Activated CD4-positive, alpha-beta T cell treated with anti-CD3 and anti-CD28 coated beads for 1 hour (primary cell): ENCODE measurements at places on chromosomes 5 and 9.

DNA sequence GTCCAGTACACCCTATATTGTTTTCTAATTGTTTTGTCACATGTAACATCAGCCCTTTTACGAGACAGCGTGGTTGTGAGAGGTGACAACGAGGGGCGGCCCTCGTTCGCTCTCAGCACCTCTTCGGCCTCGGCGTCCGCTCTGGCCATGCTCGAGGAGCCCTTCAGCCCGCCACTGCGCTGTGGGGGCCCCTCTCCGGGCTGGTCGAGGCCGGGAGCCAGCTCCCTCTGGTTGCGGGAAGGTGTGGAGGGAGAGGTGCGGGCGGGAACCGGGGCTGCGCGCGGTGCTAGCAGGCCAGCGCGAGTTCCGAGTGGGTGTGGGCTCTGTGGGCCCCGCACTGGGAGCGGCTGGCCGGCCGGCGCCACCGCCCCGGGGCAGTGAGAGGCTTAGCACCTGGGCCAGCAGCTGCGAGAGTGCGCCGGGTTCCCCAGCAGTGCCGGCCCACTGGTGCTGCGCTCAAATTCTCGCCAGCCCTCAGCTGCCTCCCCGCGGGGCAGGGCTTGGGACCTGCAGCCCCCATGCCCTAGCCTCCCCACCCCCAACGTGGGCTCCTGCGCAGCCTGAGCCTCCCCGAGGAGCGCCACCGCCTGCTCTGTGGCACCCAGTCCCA is 145.0 kb downstream of the PSAT1 start:
- no peak for DNase-seq

GRCh38 chr5:119398727-119399466 is 43.1 kb downstream of the TNFAIP8 start:
- no peak for DNase-seq

DNA sequence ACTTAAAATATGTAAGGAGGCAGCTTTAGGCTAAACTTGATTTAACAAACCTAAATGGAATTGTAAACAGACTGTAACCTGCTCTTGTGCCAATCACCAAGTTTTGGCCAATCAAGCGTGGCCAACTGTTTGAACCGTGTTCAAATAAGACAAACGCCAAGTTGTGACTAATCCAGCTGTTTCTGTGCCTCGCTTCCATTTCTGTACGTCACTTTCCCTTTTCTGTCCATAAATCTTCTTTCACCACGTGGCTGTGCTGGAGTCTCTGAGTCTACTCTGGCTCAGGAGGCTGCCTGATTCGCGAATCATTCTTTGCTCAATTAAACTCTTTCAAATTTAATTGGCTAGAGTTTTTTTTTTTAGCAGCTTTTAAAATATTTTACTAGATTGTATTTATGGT is 71.3 kb downstream of the LIX1 start:
- no peak for DNase-seq

DNA sequence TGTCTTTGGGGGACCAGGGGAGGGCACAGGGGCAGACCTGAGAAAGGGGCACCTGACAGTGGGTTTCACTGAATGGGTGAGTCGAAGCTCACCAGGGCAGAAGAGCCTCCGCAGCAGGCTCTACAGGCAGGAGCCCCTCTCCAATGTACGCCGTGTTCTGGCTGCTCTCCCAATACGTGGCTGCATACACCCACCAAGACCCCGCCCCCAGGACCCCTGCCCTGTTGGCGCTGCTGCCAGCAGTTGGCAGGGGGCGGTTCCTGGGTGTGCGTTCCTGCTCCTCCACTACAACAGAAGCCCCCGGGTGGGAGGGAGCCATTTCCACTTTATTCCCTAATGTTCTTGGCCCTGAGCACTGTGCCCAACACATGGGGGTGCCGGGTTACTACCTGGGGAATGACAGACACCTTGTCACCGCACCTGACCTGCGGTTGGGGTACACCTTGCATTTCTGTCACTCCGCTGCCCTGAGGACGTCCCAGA is 30.3 kb downstream of the SARDH start:
- no peak for DNase-seq

DNA sequence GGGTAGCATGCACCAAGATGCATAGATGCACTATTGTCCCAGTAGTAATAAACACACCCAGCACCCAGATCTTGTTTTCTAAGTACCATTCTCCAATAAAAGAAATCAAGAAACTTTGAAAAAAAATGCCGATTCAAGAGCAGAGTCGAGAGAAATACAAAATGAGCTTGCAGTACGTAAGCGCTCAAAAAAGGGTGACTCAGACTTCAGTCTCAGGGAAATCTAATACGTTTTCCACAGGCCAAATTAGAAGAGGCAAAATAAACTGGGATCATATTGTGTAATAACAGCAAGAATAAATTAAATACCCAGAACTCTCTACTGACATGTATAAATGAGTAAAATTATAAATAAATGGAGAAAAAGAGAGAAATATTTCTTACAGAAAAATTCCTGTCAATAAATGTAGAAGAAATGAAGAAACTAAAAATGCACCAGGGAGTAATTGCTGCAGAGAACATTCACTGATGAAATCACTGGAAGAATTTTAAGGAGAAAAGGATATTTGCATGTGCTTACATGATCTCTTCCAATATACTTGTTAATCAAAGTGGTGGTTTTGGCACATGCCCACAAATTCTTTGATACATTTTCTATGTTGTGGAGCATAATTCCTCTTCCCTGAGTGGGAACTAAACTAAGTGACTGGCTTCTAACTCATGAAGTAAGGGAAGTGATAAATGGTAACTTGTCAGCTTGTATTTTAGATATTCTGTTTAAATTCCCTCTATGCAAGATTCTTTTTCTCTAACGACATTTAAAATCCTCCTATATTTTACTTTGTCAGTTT is 567.6 kb upstream of the ADAMTS16 start:
- DNase-seq: no peak

- DNase-seq: no peak
Observed at GRCh38 chr5:53777864-53778618, 217.6 kb downstream of the NDUFS4 start.

DNA sequence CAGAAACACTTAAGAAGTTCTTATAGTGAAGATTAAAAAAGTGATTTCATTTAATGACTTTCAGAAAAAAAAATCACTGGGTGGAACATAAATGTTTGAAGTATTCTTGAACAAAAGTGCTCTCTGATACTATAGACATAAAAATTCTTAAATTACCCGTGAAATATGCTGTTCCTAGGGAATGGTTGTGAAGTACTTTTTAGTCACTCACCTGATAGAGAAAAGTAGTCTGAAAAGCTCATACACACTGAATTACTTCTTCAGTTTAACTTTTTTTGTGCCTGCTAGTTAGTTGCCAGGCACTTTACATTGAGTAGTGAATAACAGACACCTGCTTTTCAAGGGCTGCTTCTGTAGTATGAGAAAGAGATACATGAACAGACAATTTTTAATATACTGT is 78.0 kb downstream of the SH3GL2 start:
- no peak for DNase-seq

- DNase-seq: no peak
Observed at GRCh38 chr9:6855860-6856259, 98.1 kb downstream of the KDM4C start.

DNA sequence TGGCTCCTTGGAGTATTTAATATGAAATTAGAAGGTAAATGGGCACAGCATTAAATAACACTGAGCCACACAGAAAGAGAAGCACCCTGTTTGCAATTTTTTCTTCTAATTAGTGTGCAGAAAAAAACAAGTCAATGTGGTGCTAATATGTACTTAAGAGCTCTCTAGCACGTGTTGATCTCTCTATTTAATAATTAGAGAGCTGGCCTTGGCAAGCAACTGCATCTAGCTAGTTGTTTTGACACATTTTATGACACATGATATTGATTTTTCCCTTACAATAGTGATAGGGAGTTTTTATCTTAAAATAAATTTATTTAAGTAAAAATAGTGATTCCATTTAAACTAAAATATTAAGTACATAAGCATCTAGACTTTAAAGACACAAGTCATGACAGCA is 54.5 kb upstream of the NUDT12 start:
- DNase-seq: no peak

DNA sequence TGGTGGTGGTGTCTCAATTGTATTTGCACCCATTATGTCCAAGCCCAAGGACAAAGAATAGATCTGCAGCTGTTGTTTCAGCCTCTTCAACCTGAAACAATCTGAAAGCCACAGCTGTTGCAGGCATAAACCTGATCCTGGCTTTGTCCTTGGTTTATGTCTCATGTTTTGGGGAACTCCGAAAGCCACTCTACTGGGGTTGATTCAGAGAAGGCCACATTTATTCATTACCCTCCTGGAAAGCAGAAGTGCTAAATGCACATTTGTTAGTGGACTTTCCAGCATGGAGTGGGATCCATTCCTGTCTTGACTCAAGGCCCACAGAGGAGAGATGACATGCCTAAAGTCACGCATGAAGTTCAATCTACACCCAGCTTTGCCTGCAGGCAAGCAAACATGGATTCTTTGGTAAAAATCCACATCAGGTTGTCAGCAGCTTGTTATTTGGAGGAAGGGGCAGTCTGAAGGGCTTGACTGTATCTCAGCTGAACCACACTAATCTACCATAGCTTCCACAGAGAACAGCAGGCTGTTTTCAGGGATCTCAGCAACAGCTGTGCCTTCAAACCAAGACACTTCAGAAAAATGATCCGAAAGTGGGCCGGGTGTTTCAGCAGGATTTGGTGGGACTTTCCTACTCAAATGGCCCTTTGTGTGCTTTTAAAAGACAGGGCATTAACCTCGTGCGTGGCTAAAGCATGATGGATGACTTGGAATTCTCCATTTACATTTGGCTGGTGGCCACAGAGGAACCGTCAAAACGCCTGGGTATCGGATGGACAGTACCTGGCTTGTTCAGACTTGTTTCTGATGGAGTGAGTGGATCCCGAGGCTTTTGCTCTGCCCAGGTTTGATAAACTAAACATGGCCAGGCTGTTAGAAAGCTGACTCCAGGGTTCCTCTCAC is 36.2 kb upstream of the ADAM19 start:
- no peak for DNase-seq
